CD4-positive, alpha-beta T cell treated with Interleukin-17A for 1 hour (primary cell): ENCODE measurements at places on chromosomes 11 and 22.

DNA sequence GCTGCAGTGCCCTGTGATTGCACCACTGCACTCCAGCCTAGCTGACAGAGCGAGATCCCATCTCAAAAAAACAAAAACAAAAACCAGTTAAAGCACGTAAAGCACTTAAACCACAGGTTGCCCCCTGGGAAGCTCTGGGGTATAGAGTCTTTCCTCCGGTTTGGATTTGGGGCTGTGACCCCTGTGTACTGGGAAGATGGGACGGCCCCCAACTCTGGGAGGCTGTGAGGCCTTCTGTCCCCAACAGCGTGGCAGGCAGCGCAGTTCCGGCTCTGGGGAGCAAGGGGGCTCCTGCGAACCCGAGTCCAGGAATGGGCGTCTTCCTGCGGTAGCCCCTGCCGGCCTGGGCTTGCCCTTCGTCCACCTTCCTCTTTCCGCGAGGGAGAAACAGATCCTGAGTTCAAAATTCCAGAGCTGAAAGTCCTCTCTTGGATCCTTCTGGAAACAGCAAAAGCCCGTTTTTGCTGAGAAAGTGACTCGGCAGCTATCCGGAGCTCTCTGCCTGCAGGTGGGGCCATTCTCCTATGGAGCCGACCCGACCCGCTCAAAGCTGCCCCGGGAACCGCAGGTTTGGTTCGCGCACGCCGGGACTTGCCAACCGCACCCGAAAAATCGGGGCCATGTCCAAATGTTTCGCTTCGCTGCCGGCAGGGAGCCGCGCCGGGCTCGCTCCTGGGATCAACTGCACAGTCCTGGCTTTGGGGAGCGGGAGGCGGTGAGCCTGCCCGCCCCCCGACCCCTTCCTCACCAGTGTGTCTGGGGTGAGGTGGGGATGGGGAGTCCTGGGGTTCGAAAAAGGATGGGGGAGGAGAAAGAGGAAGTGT, 36.3 kb upstream of the POLA2 start:
- peak; percentile 61 for DNase-seq

GRCh38 chr11:36088266-36088972, 144.6 kb downstream of the LDLRAD3 start:
- DNase-seq: no peak

DNA sequence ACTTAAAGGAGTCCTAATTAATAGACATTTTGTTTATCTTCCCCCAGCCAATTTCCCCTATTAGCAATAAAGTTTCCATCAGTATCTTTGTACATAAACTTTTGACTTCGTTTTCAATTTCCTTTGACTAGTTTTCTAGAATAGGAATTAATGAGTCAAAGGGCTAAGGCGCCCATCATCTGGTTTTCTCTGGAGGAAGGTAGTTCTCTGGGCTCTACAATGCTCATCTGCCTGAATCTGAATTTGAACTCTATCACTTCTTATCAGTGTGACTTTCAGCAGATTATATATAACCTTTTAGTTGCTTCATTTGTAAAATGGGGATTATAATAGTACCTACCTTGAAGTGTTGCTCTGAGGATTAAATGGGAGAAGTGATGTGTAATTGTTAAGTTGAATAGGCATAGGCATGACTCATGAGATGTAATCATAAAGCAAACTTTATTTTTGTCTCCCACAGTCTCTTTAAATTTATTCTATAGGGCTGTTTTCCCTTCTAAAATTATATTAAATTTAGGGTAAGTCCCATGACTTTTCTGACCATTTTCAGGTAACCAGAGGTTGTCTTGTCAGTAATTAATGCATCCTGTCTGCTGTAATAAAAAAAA, 5.8 kb upstream of the TUB start:
- DNase-seq: no peak

GRCh38 chr11:79412761-79413160, 28.1 kb downstream of the TENM4 start:
- DNase-seq: no peak

DNA sequence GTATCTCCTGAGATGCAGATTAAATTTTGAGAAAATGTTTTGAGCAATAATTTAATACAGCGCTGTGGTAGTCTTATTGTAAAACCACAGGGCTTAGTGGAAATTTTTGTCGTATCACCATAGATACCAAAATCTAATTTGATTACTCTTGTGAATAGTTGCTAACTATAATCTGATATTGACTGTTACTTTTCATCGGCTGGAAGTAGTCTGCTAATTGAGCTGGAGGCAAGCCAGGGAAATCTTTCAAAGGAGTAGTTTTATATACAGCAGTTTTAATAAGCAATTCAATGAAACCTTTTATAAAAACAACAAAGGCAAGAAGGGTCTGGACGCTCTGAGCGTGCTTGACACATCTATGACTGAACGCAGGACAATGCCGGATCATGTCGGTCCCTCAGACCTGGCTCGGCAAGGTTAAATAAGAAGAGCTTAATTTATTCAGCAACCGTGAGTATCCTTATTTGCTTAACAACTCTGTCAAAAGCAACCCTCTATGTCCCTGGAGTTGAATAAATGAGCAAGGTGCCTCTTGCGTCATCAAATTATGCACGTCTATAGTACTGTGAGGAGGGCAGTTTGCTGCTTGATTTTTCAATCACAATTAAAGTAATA, 121.2 kb downstream of the NCAM1 start:
- no peak for DNase-seq

- no peak for DNase-seq
Measured at GRCh38 chr11:73177380-73177777, 35.3 kb upstream of the FCHSD2 start.

DNA sequence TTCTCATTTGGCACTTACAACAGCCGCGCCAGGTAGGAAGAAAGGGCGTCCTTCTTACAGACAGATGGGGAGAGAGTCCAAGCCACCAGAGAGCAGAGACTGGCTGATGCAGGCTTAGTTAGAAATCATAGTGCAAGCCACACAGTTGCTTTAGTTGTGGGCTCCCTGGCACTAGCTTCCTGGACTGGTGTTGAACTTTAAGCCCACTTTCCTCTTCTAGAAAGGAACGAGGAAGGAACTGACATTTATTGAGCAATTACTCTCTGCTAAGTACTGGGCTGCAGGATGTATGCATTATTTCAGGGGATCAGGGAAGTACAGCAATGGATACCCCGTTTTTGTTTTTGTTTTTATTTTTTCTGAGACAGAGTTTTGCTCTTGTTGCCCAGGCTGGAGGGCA, 3.0 kb downstream of the BACE1 start:
- DNase-seq: no peak

- no peak for DNase-seq
Measured at GRCh38 chr11:2149864-2150847, 10.9 kb downstream of the INS start.

- peak; percentile 94 for DNase-seq
Measured at GRCh38 chr11:43880640-43881159, at the start of gene ALKBH3. Gene ALKBH3, plus strand, starts transcription at chr11:43880831. Its CDS starts 1,822 bp downstream, at chr11:43882653.

DNA sequence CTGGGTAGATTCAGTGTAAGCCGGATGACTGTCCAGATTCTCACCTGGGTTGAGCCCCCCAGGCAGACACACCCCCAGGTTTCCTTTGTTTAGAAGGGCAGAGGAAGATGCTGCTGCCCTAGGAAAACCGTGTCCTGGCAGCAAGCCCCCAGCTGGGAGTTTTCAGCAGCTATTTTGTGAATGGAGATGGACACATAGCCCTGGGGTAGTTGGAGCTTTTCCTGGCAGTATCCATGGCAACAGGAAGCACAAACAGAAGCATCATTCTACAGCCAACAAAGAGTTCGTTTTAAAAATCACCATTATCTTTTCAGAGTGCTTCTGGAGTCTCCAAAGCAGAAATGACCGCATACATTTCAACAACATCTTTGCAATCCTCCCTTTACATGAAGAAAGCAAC, 245.5 kb downstream of the BRD1 start:
- no peak for DNase-seq

DNA sequence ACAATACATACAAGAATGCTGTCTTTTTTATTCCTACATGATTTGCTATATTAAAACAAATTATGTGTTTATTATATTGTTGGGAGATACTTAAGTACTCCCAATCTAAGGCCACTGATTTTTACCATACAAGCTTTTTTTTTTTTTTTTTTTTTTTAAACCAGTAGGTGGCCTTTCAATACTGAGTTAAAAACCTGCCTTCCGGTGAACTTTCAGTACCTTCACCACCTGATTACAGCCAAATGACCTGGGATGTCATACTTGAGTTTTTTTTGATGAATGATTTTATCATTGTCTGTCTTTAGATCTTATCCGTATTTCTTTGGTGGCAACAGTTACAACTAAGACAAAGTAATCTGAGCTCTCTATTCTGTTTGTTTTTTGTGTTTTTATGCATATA, 94.0 kb upstream of the FOLH1 start:
- no peak for DNase-seq

DNA sequence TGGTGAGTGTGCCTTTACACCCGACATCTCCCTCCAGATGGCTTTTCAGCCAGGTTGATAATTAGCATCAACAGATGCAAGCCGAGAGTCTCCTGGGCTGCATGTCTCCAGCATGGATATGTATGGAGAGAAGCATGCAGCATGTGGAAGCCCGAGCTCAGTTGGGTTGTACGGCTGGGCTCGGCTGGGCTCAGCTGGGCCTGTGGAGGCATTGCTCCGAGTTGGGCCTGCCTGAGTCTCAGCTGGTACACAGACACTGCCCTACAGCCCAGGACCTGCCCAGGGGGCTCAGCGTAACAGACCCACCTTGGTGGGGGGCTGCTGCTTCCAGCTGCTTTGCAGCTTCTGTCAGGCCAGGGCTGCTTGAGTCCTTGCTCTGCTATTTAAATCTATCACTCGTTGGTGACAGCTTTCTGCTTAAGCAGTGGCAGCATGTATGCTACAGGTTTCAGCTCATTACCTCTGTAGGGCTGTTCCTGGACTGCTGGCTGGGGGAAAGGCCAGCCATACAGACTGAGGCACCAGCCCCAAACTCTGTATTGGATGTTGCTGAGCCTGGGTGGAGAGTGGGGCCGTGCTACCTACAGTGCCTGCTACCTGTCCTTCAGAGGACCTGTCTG, 115.5 kb downstream of the TEAD1 start:
- DNase-seq: no peak

DNA sequence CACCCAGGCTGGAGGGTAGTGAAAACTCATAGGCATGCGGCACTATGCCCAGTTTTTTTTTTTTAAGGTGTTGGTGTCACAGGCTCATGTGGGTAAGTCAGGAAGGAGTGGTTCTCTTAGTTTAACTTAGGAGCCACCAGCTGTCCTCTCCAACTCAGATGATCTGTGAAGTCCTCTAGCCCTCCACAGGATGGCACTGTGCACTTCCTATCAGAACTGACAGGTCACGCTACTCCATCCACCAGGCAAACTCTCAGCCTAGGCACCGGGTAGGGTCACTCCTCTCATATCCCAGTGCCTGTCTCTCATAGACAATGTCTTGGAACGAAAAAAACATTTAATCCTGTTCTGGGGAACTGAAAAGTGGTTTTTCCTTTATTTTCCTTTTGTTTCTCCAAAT, 16.5 kb downstream of the NAP1L4 start:
- peak; percentile 64 for DNase-seq

GRCh38 chr11:13174090-13174489, 103.5 kb upstream of the BMAL1 start:
- no peak for DNase-seq

- no peak for DNase-seq
Measured at GRCh38 chr11:27209562-27210005, 153.4 kb downstream of the CCDC34 start.

- no peak for DNase-seq
Measured at GRCh38 chr11:75189911-75190310, 39.0 kb downstream of the SLCO2B1 start.

GRCh38 chr11:89612096-89612495, 98.0 kb upstream of the TRIM77 start:
- no peak for DNase-seq

DNA sequence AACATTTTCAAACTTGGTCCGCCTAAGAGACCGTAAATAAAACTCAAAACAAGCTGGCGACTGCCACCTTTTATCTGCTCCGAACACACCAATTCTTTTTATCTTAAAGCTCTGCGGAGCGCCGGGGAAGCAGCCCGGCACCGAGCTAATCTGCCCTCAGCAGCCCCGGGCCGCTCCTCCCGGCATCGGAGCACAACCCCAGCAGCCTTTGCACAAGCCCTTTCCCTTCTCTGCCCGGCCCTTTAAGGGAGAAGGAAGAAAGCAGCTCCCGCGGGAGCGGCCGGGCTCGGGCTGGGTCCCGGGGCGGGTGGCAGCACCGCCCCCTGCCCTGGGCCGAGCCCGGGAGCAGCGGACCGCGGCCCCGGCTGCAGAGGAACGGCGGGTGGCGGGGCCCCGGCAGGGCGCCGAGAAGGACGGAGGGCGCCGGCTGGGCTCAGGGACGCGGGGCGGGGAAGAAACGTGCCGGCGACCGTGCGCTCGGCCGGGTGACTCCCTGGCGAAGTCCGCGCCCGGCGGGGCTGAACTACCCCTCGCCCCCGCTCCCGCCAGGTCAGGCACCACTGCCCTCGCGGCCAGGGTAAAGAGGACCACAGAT, 133.6 kb upstream of the C11orf58 start:
- no peak for DNase-seq

- no peak for DNase-seq
Measured at GRCh38 chr11:16982256-16982671, 31.9 kb downstream of the PLEKHA7 start.

- no peak for DNase-seq
Measured at GRCh38 chr22:38213990-38214301, 12.2 kb downstream of the MAFF start.

DNA sequence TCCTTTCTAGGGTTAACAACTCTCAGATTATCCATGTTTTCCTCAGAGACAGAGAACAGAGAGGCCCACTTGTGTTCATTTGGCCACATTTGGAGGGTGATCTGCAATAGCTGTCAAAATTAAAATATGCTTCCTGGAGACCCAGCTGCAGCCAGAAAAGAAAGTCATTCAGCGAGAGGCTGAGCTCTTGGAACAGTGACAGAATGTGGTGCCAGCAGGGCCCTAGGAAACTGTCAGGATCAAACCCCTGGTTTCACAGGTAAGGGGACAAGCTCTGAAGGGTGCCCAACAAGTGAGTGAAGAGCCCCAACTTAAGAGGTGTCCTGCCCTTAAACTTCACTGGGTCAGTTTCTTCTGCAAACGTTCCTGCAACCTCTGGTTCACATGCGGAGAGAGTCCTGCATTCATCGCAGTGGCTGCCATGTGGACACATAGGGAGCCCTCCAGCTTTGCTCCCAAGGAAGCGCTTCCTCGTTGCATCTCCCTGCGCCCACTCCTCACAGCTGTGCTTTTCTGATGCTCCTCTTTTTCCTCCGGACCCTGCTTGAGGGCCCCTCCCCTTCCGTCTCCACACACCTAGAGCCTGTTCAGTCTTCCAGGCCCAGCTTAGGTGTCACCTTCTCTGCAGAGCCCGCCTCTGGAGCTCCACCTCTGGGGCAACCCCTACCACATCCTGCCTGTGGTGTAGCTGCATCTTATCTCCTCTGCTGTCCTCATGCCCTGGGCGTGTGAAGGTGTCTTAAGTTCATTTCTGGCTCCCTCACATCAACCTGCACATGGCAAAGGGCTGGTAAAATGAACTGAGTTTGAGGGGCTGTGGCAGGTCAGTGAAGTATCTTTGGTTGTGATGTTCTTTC, 3.9 kb downstream of the UCP3 start:
- DNase-seq: peak; percentile 91

GRCh38 chr11:127996825-127997224, 590.5 kb downstream of the ETS1 start:
- DNase-seq: no peak

- no peak for DNase-seq
Measured at GRCh38 chr11:13109616-13110015, 100.5 kb downstream of the RASSF10 start.
